Activated T-helper 1 cell treated with anti-CD3 and anti-CD28 coated beads, Interleukin-2, amount 50 U/mL, for 16 hours (primary cell): ENCODE measurements at places on chromosomes 3 and 15.
A peak's percentile ranks its signal among the peaks of the same experiment; 100 is the strongest.

GRCh38 chr15:60426870-60427508, 29.2 kb upstream of the ANXA2 start:
- no peak for DNase-seq

DNA sequence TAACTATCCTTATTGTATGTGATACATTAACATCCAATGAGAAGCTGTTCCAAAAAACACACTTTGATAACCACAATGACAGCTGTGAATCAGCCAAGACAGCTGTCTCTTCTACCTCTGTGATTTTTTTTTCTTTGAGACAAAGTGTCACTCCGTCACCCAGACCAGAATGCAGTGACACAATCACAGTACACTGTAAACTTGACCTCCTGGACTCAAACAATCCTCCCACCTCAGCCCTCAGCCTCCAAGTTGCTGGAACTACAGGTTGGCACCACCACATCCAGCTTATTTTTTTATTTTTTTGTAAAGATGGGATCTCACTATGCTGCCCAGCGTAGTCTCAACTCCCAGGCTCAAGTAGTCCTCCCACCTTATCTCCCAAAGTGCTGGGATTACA, 73.5 kb upstream of the TMCO5A start:
- no peak for DNase-seq

DNA sequence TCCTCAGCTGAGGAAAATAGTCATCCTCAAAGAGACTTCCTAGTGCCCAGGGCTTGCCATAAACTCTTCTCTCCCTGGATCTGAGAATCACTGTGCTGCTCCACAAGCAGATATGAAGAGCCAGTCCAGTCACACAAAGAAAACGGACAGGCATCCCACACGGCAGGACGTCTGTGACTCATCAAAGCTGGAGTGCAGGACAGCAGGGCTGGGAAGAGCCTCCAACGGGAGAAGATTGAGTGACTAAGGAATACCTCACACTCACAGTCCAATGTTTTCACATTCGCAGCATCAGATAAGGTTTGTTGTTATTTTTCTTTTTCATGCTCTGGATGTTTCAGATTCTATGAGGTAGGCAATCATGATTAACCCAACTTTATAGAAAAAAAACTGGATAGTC, 57.8 kb downstream of the NEK10 start:
- DNase-seq, result no peak

- DNase-seq, result no peak
Measured at GRCh38 chr15:83030021-83030420, 18.6 kb upstream of the C15orf40 start.

- no peak for DNase-seq
Measured at GRCh38 chr3:49845694-49846093, 10.7 kb downstream of the TRAIP start.

- no peak for DNase-seq
Measured at GRCh38 chr15:27081676-27082418, 110.9 kb downstream of the GABRG3 start.

DNA sequence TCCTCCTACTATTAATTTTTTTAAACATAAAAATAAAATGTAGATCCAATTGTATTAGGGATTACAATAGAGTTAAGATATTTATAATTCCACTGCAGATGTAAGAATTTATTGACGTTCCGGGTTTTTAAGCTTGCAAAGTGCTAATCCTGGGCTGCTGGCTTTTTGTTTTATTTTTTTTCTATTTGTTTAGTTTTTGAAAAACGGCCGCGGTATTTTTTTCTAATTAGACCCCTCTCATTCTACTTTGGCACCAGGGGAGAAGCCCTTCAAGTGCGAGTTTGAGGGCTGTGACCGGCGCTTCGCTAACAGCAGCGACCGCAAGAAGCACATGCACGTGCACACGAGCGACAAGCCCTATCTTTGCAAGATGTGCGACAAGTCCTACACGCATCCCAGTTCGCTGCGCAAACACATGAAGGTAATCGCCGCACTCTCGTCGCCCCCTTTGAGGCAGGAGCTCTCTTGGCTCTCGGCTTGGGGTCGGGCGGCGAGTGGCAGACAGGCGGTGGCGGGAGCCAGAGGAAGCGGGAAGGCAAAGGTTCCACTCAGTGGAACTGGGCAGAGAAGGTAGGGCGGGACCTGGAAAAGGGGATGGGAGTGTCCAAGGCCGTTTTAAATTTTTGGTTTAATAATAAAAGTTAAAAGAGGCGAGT, 3.2 kb downstream of the ZIC1 start:
- DNase-seq, result no peak

DNA sequence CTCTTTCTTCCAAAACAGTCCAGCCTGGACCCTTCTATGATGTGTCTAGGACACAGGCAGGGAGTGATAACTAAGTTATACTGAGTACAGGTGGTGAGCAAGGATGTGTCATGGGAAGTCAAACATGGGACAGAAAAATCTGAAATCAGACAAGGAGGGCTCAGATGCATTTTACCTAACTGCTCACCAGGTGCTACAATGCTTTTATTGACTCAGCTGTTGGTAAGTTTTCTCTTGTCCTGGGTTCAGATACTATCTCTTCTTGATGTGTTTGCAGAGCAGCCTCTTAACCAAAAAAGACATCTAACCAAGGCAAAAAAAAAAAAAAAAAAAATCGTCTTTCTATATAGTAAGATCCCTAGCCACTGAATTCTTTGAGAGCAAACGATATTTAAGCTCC, 378.6 kb downstream of the VPS13C start:
- no peak for DNase-seq

DNA sequence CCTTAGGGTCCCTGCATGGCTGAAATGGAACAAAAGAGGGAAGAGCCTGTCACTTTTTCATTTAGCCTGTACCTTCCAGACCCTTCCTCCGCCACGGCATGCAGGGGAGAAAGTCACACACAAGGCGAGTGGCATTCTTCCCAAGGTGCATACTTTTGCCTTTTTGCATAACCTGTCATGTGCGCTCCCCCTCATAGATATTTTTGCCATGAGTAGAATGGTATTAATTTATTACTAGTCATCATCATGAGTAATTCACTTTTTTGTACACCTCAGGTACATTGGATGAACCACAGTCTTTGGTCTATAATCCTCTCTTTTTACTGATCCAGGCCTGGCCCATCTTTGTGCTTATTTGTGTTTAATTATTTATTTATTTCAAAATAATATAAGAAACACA, 8.9 kb upstream of the BUB1B start:
- DNase-seq, result no peak

- DNase-seq, result no peak
Measured at GRCh38 chr3:115549071-115549470, 74.2 kb upstream of the GAP43 start.

DNA sequence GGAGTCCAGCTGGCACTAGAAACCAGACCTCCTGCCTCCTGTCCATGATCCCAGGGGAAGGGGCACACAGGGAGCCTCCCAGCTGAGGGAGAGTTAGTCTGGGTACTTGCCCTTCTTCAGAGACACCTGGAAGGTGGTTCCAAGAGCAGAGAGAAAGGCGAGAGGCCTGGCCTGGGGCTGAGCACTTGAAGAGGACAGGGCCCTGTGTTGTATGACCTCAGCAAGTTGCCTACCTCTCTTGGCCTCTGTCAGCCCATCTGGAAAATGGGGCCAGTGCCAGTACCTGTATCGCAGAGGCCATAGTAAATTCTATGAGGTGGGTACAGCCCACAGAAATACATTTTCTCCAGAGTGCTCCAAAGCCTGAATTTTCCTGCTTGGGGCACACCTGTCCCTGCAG, 19.5 kb downstream of the PTH1R start:
- DNase-seq, result no peak

DNA sequence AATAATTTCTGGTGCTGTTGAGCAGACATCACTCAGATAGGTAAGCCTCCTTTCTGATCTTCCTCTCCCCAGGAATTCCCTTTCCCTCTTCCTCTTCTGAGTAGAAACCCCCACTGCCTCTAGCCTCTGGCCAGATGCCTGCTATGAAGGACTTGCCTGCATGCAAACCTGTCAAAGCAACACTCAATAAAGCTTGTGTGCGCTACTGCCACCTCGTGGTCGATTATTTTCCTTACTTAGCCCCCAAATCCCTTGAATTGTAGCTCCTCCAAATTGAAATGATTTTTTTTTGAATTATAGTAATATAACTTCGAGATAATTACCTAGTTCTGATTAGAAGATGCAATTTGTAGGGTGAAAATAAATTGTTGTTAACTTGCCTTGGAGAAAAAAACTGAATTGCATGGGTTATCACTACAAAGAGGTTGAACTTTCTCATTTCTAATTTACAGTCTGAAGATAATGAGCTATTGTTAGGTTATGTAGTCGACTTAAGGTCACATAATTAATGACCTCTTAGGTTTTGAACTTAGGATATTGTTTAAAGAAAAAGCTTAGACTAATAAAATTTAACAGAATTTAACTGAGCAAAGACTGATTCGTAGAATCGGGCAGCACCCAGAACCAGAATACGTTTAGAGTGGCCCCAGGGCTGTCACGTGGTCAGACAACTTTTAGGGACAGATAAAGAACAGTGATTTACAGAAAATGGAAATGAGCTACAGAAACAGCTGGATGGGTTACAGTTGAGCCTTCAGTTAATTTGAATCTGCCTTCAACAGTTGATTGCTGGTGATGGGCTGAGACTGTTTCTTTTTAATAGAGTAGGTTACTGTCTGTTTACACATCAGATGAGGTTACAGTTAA, 269.3 kb downstream of the ARPP21 start:
- DNase-seq, result no peak

DNA sequence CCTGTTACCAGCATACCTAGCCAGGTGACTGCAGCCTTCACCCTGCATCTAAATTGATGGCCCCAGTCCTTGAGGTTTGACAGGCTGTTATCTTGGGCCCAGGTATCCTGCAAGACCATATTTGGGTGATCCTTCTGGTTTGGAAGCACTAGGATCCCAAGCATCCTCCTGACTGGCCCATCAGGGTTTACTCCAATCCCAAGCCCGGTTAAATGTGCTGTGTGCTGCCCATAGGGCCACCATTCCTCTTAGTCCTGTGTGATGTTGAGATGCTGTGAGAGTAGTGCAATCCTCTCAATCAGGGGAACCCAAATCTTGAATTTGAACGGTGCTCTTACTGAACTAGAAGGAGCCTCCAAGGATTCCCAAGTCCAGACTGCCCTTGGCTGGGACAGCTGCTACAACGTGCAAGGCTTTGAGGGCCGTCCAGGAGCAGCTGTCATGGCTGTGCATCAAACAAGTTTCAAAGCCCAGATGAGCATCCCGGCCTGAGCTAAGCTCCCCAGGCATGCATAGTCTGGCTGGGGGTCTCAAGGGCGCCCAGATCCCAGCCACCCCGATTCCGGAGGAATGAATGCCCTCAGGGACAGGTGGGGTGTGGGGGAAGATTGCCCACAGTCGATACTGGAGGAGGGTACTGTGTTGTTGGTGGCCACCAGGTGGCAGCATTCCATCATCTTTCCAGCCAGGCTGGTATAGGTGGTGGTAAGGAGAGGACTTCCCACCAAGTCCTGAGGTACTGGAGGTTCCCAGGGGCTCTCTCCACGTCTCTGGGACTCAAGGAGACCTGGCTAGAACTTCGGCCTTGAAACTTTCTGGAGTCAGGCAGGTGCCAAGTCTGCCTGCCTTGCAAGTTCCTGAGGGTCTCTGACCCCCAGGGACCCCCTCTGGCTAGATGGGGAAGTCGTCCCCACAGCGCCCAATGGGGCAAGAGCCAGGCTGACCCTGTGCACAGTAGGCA, 32.6 kb downstream of the RBM5 start:
- peak; percentile 49 for DNase-seq

- DNase-seq, result no peak
Measured at GRCh38 chr3:26712211-26713026, 89.8 kb downstream of the LRRC3B start.

- no peak for DNase-seq
Measured at GRCh38 chr3:29099775-29100174, 181.1 kb upstream of the RBMS3 start.

DNA sequence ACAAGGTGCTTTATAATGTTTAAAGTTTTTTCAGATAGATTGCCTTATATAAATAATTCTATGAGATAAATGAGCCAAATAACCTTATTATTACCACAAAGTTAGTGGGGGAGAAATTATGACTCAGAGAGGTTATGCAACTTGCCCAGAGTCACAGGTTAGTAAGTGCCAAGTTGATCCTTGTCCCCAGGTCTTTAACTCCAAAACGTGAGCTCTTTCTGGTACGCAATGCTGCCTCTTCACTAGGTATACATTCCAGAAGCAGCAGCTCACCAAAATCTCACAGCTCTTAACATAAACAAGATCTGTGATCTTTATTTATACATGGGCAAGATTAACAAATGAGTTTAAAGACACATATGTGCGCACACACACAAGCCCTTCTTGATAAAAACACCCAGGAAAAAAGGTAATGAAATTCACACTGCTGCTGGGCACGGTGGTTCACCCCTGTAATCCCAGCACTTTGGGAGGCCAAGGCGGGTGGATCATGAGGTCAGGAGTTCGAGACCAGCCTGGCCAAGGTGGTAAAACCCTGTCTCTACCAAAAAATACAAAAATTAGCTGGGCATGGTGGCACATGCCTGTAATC, 59.8 kb upstream of the NR2F2 start:
- no peak for DNase-seq

DNA sequence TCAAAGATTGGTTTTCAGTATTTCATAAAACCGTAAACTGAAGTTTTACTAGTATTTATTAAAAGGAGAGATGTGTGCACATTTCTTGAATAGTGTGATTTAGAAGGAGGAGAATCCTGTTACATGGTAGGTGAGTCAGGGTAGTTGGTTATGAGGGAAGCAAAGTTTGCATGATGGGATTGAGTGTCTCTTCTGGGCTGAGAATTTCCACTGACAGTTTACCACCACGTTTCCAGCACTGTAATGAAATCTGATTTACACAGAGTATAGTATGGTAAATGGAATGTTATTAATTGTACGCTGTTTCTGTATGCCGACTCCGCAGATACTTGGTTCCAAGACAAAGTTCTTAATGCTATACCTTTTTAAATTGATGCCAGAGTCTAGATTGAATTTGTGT, 1.6 kb downstream of the NECTIN3 start:
- no peak for DNase-seq

- DNase-seq, result no peak
Measured at GRCh38 chr3:148882288-148882687, 17.2 kb downstream of the CPA3 start.

DNA sequence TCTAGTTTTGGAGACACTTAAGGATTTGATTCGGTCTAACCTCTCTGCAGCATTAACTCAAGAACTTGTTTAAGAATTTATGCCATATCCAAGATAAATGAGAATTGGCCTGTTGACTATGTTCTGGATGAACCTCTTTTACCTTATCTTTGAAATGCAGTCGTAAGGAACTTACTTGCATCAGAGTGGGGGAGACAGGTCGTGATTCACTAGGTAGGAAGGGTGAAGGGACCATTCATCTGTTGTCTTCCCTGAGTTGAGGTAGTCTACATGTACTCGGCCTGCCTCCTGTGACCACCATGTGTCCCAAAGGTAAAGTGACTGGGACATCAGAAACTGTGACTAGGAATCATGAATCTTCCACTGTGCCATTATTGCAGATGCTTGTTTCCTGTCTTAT, 248.0 kb upstream of the P2RY1 start:
- DNase-seq, result no peak

DNA sequence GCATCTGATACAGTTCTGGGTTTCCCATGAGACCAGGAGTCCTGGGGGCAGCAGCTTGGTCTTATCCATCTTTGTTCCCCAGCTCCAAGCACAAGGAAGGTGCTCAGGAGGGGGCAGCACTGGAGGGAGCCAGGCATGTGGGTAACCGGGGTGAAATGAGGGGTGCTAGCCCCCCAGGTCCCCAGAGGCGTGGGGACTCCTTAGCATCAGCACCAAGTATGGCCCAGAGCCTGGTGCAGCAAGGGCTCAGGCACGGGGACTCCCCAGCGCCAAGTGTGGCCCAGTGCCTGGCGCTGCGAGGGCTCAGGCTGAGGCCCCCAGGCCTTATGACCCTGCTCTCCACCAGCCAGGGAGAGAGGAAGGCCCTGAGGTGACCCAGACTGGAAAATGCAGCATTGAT, 94.1 kb downstream of the CHSY1 start:
- no peak for DNase-seq

- no peak for DNase-seq
Measured at GRCh38 chr3:129470861-129471260, 30.8 kb downstream of the IFT122 start.
